Stimulated activated CD8-positive, alpha-beta memory T cell treated with anti-CD3 and anti-CD28 coated beads, Interleukin-15, amount 100 ng/mL, for 24 hours (primary cell): ENCODE measurements at places on chromosomes 4 and X.

GRCh38 chr4:184384056-184384809, 90.1 kb downstream of the IRF2 start:
- no peak for DNase-seq

GRCh38 chr4:167943872-167944505, 148.3 kb upstream of the ANXA10 start:
- DNase-seq: no peak

GRCh38 chr4:77681792-77682191, 76.2 kb downstream of the CXCL13 start:
- DNase-seq: no peak

DNA sequence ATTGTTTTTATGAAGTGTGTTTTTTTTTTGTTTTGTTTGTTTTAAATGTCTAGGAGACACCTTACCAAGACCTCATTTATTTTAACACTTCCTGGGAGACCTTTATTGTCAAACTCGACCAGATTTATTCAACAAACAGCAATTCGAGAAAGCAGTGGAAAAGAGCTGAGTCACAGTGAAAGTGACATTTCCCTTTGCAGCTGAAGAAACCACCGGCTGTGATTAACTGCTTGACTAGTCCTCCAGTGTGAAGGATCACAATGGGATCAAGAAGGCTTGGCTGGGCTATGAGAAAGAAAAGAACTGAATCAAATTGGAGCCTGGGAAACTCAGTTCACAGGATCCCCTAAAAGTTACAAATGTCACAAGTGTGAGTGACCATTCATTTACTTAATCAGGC, 11.9 kb upstream of the ADH7 start:
- no peak for DNase-seq

- no peak for DNase-seq
Observed at GRCh38 chrX:47831788-47832187, 4.9 kb upstream of the ZNF81 start.

DNA sequence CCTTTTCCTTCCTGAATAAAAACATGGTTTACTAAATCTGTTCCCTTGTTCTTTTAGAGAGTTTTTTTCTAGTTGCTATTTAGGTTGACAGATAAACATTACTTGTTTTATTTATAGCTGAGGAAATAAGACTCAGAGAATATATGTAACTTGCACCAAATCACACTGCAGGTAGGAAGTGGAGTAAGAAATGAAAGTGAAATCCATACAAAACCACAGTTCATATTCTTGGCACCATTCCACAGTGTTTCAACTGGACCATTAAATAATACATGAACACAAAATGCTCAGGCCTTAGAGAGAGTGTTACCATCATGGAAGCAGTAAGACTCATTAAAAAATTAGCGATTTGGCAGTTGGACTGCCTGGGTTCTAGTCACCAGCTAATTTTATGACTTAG, 326.9 kb upstream of the SLIT2 start:
- no peak for DNase-seq

GRCh38 chr4:139170932-139171331, 6.1 kb downstream of the ELF2 start:
- no peak for DNase-seq

- no peak for DNase-seq
Observed at GRCh38 chr4:167282171-167282864, 48.0 kb upstream of the SPOCK3 start.

GRCh38 chr4:128256539-128256938, 31.1 kb downstream of the PGRMC2 start:
- no peak for DNase-seq

DNA sequence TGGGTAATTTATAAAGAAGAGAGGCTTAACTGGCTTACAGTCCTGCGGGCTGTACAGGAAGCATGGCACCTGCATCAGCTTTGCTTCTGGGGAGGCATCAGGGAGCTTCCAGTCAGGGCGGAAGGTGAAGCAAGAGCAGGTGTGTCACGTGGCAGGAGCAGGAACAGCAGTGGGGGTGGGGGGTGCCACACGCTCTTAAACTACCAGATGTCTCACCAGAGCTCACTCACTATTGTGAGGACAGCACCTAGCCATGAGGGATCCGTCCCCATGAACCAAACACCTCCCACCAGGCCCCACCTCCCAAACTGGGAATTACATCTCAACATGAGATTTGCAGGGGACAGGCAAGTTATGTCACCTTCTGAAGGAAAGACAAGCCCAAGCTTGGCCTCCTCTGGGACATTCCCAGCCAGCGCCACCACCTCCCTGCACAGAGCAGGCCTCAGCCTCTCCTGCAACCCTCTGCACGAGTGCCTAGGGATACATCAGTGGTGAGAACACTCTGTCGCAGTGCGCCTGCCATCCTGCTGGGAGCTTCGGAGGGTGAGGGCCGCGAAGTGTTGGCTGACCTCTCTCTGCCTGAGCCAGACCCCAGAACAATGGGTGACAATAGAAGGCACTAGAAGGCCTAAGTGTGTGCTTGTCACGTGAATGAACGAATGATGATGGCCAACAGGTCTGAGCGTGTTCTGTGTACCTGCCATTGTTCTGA, 244.3 kb downstream of the EVC2 start:
- no peak for DNase-seq

GRCh38 chrX:43703211-43703791, 47.2 kb downstream of the MAOA start:
- no peak for DNase-seq

- no peak for DNase-seq
Observed at GRCh38 chr4:53960843-53961242, 103.6 kb downstream of the CHIC2 start.
